ENCODE measurements at places on chromosomes 5 and 9.

GRCh38 chr5:99032234-99033013 lies 103.6 kb upstream of the CHD1 start:
- no peak for DNase-seq

DNA sequence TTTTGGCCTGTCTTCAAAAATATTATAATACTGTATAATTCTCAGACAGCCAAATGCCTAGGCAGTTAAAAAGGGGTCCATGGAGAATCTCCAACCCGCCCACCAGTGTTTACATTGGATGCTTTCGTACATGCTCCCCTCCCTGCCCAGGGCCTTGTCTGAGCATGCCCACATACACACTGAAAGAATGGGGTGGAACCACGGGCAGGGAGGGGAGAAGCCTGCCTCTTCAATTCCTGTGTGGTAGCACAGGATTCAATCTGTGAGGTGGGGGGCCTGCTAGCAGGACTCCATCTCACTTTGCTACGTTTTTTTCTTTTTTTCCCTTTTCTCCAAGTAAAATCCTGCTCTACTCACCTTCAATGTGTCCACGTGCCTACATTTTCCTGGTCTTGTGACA lies 314.7 kb upstream of the GRAMD2B start:
- no peak for DNase-seq

GRCh38 chr5:177113566-177114424 lies 19.8 kb upstream of the NSD1 start:
- no peak for DNase-seq

DNA sequence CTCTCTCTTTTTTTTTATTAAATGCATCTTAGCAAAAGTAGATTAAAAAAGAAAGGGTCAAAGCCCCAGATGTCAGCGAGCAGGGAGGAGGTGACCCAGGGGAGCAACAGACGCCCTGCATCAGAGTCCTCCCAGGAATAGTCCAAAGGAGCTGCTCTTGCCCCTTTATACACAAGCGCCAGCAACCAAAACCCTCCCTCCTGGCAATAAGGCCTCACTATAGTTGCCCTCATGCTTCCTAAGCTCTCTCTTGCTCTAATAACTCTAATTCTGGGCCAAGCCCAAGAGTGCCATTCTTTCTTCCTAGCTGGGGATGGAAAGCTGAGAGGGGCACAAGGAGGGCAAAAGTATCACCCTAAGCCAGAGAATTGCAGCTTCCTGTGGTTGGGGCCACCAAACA lies 26.3 kb downstream of the PCDHGC5 start:
- no peak for DNase-seq

DNA sequence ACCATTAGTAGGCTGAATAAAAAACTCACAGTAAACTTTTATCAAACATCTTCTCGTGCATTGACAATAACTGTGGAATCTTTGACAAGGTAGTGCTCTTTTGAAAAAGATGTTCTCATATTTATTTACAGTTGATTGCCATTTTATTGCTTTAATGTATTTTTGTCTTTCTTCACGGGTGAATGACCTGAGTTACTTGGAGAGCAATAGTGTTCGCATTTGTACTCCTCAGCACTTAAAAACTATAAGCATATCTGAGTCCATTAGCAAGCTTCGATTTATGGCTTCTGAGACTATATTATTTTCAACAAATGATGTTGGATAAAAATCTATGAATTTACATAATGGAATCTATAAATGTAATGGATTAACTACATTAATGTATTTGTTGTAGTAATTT lies 1012.3 kb downstream of the CDH9 start:
- no peak for DNase-seq

DNA sequence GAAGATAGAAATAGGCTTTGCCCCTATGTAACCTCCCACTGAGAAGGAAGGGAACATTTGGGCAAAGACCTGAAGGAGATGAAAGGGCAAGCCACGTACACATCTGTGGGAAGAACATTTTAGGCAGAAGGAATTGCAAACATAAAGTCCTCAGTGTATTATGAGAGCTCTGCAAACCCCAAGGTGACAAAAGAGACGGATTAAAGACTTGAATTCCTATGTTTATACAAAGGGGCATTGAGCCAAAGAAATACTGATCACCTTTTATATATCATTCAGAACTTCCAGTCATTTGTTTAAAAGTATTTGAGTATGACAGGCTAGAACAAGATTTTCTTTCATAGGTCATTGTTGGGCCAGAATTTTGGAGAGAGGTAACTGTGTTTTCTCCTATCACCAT lies 90.2 kb upstream of the ATG10 start:
- DNase-seq, result no peak

- DNase-seq, result no peak
These were observed 17.3 kb upstream of the ZNF474 start for GRCh38 chr5:122112063-122112462.

DNA sequence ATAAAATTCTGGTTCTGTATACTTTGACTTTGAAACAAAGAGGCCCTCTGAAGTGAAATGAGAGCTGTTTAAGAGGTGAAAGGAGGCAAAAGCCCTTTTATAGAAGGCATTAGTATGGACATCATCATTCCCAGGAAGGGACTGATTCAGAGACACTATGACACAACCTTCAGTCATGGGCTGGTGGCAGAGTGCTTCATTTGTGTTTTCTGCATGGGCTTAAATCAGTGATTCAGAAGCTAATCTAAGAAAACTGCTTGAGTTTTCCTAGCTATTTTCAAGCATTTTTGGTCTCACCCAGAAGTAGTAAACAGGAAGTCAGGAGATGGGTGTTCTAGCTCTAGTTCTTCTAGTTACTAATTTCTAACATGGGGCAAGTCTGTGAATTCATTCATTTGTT lies 288.9 kb downstream of the TRPM3 start:
- DNase-seq, result no peak

DNA sequence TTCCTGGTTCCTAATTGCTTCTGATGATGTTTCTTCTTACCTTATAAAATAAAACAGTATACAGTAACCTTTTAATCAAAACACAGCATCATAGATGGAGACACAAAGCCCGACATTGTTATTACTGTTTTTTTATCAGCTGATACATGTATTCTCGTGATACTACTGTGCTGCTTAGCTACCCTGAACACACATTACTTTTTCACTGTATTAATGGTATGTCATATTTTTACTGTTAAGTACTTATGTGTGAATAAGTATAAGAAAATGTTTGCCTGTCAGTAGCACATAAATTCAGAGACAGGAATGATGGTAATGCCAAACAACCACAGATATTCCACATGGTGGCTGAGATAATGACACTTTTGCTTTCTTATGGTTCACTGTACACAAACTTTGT lies 68.7 kb downstream of the RAB24 start:
- no peak for DNase-seq

DNA sequence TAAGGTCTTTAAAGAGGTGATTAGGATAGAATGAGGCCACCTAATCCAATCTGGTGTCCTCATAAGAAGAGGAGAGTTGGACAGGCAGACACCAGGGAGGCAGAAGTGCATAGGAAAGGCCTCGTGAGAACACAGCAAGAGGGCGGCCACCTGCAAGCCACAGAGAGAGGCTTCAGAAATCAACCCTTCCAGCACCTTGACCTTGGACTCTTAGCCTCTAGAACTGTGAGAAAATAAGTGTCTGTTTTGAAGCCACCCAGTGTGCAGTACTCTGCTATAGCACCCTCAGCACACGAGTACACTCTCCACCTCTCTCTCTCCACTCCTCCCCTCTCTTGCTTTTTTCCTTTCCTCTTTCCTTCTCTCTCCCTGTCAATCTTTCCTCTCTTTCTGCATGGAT lies 26.8 kb downstream of the NIPAL4 start:
- DNase-seq, result no peak

DNA sequence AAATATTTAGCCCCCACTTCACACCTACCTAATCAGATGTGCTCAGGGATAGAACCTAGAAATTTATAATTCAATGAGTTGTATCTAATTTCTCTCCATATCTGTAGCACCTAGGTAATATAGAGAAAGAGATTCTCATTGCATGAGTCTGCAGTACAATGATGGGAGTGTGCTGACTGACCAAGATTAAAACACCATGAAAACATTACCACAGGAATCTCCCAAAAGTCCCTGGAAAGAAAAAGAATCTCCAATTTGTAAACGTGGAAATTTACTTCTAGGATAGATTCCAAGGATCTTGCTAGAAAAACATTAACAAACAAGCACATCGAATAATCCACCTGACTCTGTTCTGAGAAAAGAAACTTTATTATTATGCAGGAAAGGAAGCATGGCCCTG lies 45.0 kb upstream of the DMRTA1 start:
- no peak for DNase-seq

- no peak for DNase-seq
These were observed 56.7 kb upstream of the SLC28A3 start for GRCh38 chr9:84397151-84397728.

DNA sequence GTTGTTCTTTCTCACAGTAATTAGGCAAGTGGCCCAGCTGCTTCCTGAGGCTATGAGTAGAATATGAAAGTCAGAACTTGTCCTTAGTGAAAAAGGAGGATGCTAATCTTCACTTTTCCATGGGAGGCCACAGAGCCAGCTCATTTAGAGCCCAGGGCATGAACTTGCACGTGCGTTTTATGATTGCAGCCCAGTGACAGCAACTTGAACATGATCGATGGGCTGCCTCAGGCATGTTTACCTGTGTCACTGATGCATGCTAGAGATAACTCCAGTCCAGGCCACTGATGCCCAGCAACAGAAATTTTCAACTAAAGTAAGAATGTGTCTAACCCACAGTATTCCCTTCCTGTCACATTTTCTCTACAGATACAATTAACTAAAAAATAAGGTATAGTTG lies 179.3 kb downstream of the CTNND2 start:
- no peak for DNase-seq

DNA sequence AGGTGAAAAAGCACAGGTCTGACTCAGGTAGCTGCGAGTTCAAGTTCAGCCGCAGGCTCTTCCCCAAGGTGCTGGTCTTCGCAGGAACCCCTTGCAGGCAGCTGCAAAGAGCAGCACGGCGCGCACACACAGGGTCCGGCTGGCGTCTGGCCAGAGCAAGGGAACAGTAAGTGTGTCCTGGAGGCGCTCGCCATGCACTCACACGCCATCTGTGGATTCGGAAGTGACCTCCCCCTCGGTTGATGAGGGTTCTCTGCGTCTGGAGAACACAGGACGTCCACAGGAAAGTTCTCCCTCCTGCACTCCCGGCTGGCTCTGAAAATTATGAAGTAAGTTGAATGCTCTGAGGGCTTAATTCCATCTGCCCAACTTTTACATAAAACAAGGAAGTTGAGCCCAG lies 14.0 kb upstream of the EGFL7 start:
- DNase-seq, result no peak

DNA sequence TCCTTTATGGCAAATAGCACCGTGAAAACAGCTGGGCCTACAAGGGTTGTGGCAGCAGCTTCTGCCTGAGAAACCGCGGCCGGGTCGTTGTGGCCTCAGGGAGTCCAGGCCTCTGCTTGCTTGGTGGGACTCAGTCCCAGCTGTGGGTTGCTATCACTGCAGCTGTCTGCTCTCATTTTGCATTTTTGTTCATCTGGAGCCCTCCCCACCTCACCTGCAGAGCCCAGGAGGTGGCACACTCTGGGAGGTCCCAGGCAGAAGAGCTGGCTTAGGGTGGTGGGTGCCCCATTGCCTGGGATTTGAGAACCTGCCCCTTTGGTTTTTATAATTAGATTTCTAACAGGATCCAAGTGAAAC lies 138.4 kb downstream of the GADD45G start:
- no peak for DNase-seq

DNA sequence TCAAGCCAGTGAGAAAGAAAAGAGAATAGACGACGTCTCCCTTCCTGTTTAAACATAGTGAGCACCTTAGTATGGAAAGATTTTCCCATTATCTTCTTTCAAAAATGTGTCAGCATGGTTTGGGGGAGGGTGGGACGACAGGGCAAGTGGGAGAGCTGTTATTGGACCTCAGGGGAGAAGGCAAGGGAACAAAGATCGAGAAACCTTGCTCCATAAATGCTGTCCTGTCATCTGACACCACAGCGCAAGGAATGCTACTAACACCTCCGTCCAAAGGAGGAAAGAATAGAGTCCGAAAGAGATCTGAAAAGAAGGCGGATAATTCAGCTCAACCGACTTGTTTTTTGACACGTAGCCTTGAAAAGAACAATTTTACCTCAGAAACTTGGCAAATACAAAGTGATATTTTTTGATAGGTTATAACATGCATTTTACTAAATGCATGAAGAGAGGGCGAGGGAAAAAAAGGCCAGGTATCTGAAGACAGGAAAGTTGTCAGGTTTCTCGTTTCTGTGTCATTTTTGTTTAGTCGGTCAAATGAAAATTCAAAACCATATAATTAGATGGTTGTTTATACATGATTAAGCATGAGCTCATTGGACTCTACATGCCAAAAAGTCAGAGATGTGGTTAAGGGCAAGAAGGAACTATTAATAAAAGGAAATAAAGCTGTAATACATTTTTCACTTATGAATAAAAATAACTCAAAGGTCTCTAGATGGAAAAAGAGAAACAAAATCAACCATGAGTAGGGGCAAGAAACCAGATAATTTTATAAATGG lies 155.7 kb downstream of the GLIS3 start:
- DNase-seq, result no peak

GRCh38 chr5:69152731-69153130 lies 14.2 kb upstream of the CCNB1 start:
- no peak for DNase-seq

DNA sequence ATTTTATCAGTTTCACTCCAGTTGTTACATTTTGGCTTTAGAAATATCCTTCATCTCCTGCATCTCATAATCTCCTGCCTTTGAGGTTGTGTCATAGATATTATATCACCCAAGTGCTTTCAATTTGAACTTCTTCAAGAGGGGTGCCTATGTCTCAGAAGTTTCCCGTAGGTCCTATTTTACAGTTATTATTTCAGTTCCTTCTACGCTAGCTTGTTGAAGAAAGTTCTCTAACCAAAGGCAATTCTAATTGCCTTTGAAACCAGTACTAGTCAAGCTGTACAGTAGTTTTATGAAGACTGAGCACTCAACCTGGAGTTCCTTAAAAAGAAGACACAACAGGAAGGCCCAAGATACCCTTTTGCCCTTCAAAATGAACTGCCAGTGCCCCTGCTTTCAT lies 116.4 kb downstream of the ZCCHC7 start:
- no peak for DNase-seq

GRCh38 chr5:20470997-20471396 lies 483.0 kb upstream of the CDH18 start:
- no peak for DNase-seq

DNA sequence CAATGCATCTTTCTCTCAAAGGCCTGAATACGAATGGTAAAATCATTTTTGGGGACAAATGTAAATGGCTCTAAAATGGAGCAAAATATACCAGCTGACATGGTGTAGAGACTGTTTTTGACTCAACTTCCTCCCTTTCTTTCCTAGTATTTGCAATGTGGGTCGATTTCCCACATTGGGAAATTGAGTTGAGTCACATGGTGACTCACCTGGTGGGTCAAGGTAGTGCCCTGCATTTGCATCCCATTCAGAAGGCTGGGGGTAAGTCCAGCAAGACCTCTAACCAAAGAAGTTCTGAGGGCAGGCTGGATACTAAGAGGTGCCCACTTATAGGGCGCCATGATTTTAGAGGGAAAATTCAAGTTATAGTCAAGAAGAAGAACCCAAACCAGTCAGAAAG lies 179.6 kb upstream of the MPDZ start:
- DNase-seq, result no peak

DNA sequence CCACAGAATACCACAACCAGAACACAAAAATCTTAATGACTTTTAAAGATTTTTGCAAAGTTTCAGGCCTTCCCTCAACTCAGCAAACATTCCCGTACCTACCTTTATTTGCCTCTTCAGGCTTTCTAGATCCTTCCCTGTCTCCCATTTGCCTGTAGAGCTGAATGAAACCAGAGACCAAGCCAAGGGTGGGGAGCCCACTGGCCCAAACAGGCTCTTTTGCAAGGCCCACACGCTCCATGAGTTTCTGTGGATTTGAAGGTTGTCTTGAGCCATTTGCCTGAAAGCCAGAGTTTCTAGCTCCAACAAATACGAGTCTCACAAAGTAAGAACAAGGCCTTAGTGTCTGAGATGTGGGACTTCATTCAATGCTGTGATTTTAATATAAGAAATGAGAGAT lies 107.8 kb downstream of the GAS1 start:
- DNase-seq, result no peak

All from coronary artery (tissue), 2 donors.